ENCODE measurements at places on chromosomes 7 and 10. TPM values are rescaled to one million over a fixed set of nuclear protein-coding genes. Genes with fewer than 3 reads are reported as not detected.

SPDYE9 gene
- total RNA-seq: 0.08 TPM

TMEM209 gene
- total RNA-seq: 33.4 TPM

CYP2C19 gene
- total RNA-seq: not detected

WDR86 gene
- 17.7 TPM for total RNA-seq

PAX2 gene
- not detected for total RNA-seq

PRLHR gene
- not detected for total RNA-seq

UCMA gene
- not detected for total RNA-seq

UPK3B gene
- total RNA-seq: 0.18 TPM

ZNF438 gene
- 8.0 TPM for total RNA-seq

TDRD1 gene
- 0.45 TPM for total RNA-seq

ZNF425 gene
- 4.3 TPM for total RNA-seq

CCL24 gene
- not detected for total RNA-seq

NYAP1 gene
- 0.81 TPM for total RNA-seq

MSMB gene
- total RNA-seq: not detected

CPA2 gene
- total RNA-seq: not detected

AKR1C1 gene
- 116 TPM for total RNA-seq

CALHM1 gene
- not detected for total RNA-seq

SUPV3L1 gene
- 67.4 TPM for total RNA-seq

VWDE gene
- 0.09 TPM for total RNA-seq

Measured in fibroblast of the aortic adventitia (primary cell).